ENCODE measurements at places on chromosomes 6 and 20.
A peak's percentile ranks its signal among the peaks of the same experiment; 100 is the strongest.

GRCh38 chr6:44289726-44290260 is 19.5 kb downstream of the TMEM151B start:
- DNase-seq, result peak; percentile 1

DNA sequence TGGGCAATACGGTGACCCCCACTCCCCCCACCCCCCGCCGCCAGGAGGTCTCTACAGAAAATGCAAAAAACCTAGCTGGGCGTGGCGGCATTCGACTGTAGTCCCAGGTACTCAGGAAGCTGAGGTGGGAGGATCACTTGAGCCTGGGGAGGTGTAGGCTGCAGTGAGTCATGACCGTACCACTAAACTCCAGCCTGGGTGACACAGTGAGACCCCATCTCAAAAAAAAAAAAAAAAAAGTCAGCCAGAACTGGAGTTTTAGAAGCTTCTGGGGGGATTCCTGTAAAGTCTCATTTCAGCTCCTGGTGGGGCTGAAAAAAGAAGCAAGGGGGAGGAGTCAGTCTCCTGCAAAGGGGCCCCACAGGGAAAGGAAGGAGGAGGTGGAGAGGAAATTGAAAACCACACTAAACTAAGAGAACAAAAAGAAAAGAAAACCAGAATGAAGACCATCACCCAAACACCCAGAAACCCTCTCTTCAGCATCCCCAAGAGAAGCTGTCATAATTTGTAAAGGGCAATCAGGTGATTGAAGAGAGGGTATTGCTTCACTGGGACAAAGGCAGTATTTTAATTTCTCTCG is 50.4 kb downstream of the NOL4L start:
- peak; percentile 2 for DNase-seq

DNA sequence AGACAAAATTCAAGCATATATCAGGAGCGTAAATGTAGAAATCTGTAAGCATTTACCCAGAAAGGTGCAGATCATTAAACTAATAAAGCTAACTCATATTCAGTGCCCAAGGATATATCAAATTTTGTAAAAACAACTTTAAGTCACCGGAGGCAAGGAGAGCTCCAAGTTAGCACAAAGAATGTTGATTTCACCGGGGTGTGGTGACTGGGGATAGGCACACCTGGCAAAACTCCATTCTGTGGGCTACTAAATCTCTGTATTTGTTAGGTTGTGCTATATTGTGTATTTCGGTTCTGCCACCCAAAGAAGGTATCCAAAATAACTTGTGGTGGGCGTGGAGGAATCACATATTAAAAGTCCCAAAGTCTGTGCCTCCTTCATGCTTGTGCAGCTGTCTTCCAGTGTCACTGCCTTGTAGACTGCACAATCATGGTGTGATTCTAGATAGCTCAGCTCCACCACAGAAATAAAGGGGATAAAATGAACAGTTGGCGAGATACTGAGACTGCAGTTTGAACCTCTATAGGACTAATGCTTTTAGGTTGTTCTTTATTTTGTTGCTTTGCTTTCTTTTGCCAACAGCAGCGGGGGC is 111.6 kb downstream of the GMDS start:
- DNase-seq, result no peak

DNA sequence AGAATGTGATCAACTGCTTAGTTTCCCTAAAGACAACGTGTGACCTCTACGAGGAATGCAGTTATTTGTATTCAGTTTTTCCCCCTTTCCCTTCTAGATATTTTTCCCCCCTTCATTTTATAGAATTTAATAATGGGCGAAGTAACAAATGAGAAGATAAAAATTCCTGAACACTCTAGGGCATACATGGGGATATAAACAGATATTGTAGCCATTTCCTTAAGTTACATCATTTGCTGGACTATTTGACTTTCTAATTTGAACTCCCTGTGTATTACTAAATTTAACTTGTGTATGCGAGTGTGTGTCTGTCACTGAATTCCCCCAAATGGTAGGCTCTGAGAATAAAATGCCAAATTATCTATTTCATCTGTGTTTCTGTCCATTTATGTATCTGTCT is 99.0 kb upstream of the ZFP64 start:
- DNase-seq, result no peak

DNA sequence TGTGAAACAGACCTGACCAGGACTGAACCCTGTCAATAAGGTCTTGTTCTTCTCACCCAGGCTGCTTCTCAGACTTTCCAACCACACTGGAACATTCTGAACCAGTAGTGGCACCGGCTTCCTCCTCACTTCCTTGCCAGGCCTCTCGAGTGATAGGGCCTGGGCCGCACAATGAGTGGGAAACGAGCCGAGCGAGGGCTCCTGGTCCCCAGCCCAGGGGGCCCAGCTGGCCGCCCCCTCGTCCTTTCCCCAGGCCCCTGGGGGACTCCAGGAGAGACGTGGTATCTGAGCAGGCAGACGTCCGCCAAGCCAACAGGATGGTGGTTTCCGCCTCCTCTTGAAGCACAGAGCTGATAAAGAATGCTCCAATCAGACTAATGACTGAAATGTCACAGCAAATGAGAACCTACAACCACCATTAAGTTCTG is 117.9 kb downstream of the GMDS start:
- DNase-seq, result peak; percentile 54

DNA sequence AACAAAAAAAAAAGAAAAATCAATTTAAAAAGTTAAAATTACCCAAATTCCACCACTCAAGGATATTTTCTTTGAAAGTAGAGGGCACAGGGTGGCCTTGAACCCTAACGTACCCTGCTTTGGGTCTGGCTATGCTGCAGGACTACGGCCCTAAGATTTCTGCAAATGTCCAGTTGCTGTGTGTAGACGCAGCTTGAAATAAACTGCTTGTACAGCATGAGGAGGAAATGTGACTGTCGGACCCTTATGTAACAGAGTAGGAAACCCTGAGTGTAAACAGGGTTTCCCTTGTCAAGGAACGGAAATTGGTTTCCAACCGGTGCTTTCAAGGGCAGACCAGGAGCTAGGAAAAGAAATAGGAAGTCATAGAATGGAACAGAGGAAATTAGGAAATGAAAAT is 60.7 kb upstream of the SHLD1 start:
- DNase-seq, result no peak

DNA sequence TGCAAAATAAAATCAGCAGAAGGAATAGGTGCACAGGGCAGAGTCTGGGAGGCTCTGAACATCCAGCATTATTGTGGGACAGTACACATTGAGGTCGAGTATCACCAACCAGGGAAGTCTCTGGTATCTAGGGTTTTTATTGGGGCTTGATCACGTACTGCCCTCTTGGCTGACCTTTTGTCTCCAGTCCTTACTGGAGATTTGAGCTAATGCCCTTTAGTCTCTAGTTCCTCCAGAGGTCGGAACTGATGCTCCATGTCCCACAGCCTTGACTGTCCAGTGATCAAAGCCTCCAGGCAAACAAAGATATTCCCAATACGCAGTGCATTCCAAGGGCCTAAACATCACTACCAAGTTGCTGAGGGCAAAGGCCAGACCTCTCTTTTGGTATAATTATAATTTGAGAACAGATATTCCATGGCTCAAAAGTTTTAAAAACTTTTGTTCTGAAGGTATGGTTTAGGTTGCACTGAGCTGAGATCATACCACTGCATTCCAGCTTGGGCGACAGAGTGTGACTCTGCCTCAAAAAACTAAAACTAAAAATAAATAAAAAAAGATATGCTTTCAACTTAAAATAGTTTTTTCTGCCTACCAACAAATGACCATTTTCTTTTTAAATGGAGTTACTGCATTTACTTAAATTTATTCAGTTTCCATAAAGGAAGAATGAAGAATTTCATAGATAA is 56.9 kb upstream of the DYNLRB1 start:
- no peak for DNase-seq

GRCh38 chr6:3403238-3404173 is 53.3 kb downstream of the SLC22A23 start:
- DNase-seq, result no peak

- DNase-seq, result no peak
Measured at GRCh38 chr20:36490191-36490590, 51.1 kb upstream of the MYL9 start.

- peak; percentile 99 for DNase-seq
Measured at GRCh38 chr6:109009236-109009961, 85.2 kb downstream of the SESN1 start.

GRCh38 chr20:62304331-62305148 is 1.7 kb downstream of the ADRM1 start:
- no peak for DNase-seq

DNA sequence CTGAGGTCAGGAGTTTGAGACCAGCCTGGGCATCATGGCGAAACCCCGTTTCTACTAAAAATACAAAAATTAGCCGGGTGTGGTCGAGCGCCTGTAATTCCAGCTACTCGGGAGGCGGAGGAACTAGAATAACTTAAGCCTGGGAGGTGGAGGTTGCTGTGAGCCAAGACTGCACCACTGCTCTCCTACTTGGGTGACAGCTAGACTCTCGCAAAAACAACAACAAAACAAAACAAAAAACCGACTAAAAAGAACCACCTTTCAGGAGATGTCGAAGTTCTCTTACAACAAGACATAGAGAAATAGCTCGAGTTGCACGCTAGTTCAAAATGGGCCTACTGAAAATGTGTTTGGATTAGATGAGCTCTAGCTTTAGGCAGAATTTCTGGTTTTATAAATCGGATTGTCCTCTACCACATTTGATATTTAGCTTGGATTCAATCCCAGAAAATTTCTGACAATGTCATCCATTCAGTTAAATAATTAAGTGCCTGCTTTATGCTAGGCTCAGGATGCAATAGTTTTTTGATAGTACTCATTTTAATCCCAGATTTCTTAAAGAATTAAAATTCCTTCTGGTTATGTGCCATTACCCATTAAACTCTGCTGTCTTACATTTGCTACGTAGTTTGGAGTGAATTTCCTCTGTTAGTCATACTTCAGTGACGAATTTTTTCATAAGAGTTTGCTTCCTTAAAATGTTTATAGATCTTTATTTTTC is 137.5 kb upstream of the SHLD1 start:
- DNase-seq, result no peak

DNA sequence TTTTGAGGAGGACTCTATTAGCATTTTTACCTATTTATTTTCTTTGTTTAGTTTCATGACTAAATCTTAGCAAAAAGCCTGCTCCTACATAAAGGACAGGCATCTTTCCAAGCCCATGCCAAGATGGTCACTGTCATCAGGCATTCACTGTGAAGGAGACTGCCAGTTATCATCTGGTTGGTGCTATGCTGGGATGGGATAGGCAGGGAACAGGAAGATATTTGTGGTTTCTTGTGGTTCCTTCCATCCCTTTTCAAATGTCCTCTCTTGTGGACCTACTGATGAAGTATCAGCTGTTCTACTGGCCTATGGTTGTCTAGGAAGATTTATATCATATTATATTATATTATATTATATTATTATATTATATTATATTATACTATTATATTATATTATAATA is 107.0 kb downstream of the MCHR2 start:
- no peak for DNase-seq

DNA sequence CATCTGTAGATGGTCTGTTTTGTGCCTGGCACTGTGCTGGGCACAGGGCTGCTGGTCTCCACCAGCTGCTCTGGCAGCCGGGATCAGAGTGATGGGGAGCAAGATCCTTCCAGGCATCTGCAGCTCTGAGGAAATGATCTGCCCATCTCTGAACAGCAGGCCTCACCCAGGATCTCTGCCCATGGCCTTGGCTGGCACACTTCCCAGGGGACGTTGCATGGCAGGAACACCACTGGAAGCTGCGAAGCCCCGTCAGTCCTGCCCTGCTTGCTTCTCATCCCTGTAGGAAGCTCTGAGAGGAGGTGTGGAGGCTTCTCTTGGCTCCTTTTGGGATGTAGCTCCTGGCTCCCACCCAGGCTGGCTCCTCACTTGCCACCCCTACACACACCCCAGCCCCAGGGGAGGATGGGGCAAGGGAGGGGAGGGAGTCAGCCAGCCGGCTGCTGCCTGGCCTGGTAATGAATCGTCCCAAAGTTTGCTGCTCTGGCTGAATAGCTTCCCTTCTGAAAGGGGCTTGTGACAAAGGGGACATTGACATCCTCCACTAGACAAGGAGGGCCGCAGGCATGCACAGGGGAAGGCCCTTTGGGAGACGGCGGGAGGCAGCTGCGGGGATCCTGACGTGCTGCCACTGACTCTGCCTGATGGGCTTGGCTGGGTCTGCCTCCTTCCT is 108.9 kb downstream of the VEGFA start:
- DNase-seq, result peak; percentile 71

DNA sequence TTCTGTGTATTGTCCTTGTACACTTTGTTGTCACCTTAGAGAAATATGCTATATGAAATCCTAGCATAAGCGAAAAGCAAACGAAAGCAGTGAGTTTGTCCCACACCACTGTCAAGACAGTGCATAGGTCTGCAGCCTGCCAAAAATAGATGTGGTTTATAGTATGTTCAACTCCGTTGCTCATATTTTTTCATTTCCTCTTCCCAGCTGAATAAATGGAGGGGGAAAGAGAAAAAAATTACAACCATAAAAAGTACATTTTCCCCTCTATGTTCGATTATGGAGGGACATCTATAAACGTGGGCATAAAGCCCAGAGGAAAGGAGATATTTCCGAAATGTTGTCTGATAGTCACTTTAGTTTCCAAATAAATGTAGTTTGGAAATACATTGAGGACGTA is 25.8 kb downstream of the PRL start:
- no peak for DNase-seq

GRCh38 chr6:128417698-128418097 is 102.7 kb downstream of the PTPRK start:
- DNase-seq, result no peak

GRCh38 chr20:50272724-50273446 is 82.3 kb downstream of the CEBPB start:
- no peak for DNase-seq

- DNase-seq, result no peak
Measured at GRCh38 chr20:53907968-53908751, 162.2 kb downstream of the BCAS1 start.

DNA sequence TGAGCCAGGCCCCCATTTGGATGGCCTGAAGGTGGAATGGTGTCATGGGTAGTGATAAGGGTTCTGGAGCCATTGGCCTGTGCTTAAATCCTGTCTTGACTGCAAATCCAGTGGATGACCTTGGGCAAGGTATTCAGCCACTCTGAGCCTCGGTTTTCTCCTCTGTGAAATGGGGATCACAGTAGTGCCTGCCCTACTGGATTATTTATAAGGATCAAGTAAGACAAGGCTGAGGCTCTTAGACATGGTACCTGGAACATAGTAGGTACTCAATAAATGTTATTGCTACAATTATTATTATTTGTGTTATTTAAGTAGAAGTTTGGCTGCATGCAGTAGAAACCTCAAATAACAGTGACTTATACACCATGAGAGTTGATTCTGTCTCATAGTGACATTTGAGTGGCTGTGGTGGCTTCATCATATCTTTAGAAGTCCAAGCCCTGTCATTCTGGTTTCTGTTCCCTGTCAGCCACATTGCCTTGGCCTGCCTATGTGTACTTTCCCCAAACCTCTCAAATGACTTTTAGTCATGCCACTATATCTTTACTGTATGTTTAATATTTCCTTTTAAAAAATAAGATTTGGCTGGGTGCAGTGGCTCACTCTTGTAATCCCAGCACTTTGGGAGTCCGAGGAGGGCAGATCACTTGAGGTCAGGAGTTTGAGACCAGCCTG is 37.6 kb upstream of the CHMP4B start:
- no peak for DNase-seq

- DNase-seq, result no peak
Measured at GRCh38 chr6:119446609-119447008, 97.0 kb upstream of the MAN1A1 start.
